GM12892 (cell line): ENCODE measurements at places on chromosomes 2 and 18.

GRCh38 chr2:29991086-29991485 lies 69.7 kb upstream of the ALK start:
- DNase-seq = no peak

DNA sequence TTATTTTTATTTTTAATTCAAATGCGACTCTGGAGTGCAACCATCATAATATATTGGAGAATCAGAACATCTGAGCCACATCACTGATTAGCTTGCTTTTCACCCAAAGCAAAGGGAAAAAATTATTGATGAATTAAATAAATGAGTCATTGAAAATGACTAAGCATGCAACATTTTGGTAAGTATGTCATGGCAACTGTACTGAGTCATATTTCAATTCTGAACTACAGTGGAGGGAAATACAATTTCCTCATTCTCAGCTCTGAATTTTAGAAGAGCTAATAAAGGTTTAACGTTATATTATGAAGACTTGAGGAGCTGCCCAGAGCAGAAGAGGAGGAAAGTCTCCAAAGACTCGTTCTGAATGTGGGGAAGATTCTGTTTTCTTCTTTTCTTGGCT lies 89.6 kb upstream of the CCDC68 start:
- no peak for DNase-seq

DNA sequence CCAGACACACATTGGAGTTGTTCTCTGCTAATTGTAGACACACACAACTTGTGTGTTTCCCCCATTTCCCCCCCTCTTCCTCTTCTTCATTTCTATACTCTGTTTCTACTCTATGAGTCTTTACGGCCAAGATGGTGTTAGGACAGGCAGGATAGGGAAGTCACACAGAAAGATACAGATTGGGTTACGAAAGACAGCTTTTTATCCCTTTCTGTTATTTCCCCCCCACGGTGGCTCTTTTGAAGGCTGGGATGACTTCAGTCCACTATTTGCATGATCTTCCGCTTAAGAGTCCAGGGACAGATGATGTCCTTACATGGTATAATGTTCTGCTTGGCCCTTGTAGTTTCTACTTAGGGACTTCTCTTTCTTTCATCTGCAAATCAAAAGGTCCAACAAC lies 1.6 kb upstream of the EMILIN2 start:
- no peak for DNase-seq

GRCh38 chr18:56162311-56163265 lies 475.8 kb downstream of the TXNL1 start:
- no peak for DNase-seq

GRCh38 chr2:188628989-188629752 lies 337.5 kb downstream of the GULP1 start:
- no peak for DNase-seq

- no peak for DNase-seq
These were observed 518.2 kb downstream of the NRXN1 start for GRCh38 chr2:50513724-50514123.

DNA sequence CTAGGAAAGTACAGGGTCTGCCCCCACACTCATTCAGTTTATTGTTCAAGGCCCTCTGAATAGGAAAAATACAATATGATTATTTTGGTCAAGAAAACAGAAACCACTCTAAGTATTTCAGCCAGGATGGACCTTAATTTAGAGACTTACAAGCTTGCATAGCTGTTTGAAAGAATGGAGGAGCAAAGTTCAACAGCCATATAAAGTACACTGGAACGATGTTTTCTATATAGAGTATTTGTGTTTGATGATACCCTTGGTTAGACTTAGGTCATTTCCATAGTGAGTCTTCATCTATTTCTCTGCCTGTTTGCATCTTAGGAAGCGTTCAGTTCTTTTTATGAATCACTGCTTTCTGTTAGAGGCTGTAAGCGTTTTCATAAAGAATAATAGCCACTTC lies 366.2 kb downstream of the NUP35 start:
- DNase-seq = no peak

DNA sequence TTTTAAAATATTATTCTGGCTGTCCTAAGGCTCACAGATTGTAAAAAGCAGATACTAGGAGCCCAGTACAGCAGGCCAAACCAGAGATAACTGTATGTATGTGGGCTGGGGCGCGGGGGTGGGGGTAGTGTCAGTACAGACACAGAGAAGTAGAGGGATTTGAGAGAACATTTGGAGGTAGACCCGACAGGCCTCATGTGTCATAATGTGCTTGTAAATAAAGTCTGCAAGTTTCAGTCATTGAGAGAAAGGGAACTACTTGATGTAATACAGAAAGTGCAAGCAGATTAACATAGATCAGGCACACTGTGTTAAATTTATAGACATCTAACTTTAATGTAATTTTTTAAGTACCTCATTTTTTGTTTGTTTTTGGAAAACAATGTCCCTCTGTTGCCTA lies 7.4 kb upstream of the POLI start:
- DNase-seq = no peak

DNA sequence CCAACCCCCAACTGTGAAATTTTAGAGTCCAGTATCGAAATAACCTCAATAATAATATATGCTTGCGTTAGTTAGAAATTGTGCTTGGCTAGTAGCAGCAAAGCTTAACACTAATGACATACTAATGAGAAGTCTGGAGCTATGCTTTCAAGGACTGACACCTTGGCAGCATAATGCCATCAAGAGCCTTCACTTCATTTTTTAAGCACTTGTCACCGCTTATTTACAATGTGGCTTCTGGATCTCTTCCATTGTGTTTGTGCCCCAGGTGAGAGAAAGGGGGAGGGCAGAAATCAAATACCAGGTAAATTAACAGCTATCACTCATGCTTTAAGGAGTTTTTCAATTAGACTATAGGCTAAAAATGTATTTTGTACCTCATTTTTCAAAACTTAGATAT lies 101.5 kb downstream of the CDH7 start:
- DNase-seq = no peak

- no peak for DNase-seq
These were observed 197.7 kb downstream of the UBE2E3 start for GRCh38 chr2:181178130-181178529.

DNA sequence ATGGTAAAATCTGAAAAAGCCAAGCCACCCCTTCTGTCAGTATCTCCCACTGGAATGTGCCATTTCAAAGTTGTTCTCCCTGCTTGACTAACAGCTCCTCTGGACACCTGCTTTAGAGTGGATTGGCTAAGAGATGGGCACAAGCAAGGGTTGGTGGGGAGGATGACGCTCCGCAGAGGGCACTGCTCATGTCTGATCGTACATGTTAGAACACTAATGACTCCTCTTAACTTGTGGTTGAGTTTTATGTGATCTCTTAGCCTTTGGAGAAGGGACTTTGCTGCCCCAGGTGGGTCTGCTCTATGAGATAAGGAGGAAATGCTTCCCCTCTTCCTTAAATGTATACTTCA lies 8.2 kb upstream of the KIAA2012 start:
- no peak for DNase-seq

DNA sequence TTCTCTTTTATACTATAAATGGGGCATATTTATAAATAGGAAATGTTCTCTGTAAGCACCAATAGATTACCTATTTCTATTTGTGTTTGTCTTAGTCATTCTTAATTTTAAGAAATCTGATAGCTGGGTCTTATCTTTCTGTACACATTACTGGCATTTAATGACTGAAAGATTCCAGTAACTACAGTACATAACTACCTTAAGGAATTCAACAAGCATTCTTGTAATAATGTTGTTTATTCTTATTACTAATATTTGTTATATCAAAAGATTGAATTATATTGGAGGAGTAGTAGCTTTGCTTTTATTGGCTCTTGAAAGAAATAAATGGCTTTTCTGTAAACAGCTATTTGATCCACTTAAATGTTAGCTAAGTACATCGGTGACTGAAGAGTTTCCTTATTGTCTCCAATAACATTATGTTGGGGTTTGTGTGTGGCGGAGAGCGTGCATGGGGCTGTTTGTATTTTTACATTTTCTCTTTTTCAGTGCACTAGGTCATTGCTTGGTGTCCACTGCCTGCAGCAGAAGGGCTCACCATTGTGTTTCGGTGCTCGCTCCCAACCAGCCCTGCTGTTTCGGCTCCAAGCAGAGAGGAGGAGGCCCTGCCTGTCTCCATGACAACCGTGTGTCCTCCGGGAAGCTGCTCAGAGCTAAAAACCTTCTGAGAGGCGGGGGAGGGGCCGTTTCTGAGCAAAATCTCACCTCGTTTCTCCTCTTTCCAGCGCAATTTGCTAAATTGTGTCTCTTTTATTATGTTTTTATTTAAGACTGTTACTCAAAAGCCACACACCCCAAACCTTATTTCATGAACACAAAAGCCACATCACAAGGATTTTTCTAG lies 112.5 kb upstream of the SLC38A11 start:
- no peak for DNase-seq

DNA sequence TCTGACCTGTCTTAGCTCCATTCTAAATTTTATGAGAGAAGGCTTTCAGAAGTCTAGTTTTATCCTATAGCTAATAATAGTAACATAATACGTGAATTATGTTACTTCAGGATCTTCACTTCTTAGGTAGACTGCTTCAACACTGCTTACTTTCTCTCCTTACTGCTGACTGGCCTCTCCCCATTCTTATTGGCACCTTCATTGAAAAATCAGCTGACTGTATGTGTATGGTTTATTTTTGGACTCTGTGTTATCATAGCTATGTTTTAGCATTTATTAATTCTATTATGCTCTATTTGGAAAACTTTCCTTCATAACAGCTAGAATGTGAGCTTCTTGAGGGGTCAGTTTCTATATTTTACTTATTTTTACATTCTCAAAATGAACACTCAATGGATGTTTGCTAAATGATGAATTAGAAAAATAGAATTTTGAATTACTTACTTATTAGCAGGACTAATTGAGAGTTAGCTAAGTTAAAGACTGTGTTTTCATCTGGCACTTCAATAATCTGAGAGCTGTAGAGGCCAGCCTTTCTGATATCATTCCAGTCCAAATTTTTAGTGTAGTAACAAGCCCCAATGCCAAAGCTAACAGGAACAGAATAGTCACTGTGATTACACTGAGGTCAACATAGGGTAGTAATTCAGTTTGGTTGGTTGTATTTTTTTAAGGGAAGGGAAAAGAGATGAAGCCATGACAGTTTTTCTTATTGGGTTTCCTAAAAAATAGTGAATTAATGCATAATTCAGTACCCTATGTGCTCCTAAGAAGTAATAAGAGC lies 92.3 kb downstream of the TTC27 start:
- DNase-seq = no peak

GRCh38 chr2:227219312-227220105 lies 55.1 kb downstream of the COL4A3 start:
- no peak for DNase-seq

DNA sequence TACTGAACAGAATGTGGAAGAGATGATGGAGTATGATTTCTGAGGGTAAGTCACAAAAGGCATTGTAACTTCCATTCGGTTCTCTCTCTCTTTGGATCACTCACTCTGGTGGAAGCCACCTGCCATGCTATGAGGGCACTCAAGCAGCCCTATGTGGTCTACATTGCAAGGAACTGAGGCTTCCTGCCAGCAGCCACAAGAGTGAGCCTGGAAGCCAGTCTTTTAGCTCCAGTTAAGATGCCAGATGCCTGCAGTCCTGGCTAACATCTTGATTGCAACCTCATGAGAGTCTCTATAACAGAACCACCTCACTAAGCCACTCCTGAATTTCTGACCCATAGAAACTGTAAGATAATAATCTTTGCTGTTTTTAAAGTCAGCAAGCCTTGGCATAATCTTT lies 935.7 kb downstream of the LRP1B start:
- no peak for DNase-seq
